ENCODE measurements at places on chromosomes 3 and 15.

DNA sequence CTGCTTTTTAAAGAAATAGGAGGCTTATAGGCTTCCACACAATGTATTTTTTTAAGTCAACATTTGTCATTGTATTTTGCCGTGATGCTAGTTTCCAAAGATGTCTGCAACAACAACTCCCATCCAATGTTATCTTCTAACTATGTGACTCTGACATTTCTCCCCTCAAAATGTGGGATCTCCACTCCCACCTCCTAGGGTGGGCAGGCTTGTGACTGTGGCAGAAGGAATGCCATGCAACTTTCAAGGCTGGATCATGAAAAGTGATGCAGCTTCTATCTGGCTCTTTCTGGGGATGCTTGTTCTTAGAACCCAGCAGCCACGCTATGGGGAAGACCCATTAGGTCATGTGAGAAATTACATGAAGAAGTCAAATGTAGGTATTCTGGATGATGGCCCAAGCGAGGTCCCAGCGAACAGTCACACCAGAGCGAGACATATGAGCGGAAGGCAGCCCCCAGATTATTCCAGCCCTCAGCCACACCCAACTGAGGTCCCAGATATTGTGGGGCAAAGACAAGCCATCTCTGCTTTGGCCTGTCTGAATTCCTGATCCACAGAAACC lies 124.3 kb downstream of the BDH1 start:
- peak; percentile 43 for DNase-seq

DNA sequence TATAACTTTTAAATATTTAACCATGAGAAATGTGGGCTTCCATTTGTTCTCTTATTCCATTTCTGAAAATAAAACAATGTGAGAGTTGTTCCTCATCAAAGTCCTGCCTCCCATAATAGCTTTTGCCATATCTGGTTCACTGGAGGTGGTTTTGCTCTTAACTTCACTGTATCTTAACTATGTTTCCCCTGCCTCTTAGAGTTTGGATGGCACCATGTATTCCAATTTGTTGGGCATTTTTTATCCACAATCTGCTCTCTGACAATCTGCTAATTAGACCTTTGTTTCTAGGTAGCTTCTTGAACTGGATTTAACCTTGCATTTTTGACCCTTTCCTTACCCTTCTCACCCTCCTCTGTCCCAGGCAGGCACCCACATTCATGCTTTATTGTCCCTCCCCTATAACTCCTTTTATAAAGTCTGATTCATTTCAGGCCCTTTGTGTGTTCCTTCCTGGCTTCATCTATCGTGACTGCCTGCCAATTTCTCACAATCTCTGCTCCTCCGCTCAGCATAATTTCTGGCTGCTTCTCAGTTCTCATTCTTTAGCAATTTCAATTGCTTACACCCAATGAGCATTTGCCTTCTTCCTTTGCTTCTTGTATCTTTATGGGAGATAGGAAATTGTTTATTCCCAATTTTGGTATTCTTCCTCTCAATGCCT lies 144.2 kb upstream of the ARHGEF26 start:
- DNase-seq = peak; percentile 59

DNA sequence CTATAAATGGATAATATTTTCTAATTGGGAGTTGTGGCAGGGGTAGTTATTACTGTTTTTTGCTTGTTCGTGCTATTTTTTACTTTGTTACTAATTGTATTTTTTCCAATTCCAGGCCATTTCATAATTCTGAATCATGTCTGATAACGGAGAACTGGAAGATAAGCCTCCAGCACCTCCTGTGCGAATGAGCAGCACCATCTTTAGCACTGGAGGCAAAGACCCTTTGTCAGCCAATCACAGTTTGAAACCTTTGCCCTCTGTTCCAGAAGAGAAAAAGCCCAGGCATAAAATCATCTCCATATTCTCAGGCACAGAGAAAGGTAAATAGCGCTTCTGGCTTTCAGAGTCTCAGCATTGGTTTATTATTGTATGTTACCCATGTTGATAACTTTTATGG lies 42.9 kb downstream of the PAK2 start:
- DNase-seq = no peak

DNA sequence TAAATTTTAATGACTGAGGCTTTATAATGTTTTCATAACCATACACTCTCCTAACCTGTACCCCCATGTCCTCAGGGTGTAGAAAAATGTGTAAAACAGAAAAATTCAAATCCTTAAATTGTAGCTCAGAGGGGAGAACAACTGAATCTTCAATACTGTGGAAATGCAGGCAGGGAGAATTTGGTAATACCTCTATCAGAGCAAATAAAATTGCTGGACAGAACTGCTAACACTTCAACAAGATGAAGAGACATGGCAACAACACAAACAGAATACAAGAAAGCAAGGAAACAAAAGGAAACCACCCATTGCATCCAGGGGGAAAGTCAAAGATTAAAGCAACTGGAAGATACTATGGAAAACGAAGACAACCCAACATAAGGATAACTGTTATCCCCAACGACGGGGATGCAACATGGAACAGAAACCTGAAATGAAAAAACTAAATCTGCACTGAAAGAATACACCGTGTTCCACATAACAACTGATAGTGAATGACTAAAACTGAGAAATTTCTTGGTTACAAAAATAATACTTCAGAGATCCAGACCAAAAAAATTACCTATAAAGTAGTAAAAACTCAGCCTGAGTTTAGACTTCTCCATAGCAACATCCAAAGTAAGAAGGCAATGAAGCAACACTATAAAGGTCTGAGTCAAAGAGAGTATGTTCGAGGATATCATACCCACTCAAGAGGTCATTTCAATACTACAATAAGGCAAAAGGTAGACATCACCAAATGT lies 48.5 kb downstream of the HACD2 start:
- DNase-seq = no peak

DNA sequence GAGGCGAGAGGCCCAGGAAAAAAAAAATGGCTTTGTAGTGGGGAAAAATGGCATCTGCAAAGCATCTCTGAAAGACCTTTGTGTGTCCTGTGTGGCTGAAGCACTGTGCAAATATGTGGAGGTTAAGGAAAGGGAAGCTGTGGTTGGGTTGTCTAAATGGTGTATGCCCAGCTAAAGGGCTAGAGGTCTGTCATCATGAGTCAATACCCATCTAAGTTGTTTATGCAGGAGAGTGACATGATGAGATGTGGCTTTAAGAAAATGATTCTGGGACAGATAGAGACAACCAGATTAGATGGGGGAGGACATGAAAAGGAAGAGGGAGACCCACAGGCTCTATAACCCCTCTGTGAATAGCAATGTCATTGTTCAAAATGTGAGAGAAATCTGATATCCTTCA lies 280.7 kb downstream of the MFSD1 start:
- DNase-seq = peak; percentile 83

- peak; percentile 14 for DNase-seq
These were observed 83.0 kb upstream of the NAALADL2 start for GRCh38 chr3:174776123-174776522.

DNA sequence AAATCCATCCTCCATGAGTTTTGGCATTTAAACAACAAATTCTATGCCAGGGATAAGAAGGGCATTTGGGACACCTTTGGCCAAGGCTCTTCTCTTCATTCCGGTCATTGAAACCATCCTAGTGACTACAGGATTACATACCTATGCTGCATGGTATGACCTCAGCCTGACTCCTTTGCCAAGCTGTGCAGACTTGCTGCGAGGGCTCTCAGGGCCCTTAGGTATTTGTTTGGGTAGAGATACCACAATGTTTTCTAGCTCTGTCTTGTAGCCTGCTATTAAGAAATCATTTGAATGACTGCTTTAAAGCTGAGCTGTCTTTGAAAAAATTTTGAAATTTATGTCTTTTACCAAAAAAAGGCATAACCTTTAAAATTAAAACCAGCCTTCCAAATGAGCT lies 749.8 kb upstream of the SGO1 start:
- peak; percentile 2 for DNase-seq

DNA sequence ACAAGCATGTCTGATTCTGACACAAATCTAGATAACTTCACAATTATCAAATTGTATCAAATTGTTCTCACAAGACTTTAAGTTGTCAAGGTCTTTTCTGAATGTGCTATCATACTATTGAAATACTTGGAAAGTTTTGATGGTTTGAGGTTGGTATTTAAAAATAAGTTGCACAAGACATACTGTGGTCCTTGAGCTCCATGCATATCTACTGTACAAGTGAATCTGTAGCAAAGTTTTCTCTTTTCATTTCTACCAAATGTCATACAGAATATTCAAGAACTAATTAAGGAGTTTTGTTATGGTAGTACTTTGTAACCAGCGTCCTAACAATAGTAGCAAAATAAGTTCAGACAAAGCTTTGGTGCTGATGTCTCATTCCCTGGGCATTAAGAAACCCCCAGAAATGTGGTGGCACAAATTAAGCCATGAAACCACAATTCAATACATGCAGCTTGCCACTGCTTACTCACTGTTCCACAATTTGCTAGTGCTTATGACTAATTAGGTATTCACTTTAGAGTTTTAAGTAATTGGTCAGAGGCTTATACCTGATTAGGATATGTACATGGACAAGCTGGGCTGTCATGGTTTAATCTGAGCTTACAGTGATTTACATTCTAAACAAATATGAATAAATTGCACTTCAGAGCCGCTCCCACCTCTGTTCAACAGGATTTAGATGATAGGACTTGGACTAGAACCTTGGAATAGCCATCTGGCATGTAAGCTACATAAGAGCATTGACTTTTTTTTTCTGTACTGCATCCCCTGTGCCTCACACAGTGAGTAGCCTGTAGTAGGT lies 8.8 kb downstream of the TBC1D23 start:
- DNase-seq = peak; percentile 100

DNA sequence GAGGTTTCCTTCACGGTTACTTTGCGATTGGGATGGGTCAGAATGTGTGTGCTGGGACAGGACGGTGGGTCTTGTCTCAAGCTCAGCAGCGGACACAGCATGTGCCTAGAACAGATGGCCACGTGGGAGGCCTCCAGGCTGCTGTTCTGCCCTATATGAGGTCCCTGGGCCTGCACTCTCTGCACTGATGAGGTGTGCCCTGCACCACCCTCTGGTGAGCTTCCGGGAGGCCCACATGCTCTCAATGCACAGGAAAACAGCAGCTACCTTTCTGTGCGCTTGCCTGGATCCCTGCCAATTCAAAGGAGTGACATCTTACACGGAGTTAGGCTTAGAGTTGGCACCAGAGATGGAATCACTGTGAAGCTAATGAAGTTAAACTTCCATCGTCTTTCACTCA lies 59.8 kb downstream of the BOC start:
- DNase-seq = no peak

DNA sequence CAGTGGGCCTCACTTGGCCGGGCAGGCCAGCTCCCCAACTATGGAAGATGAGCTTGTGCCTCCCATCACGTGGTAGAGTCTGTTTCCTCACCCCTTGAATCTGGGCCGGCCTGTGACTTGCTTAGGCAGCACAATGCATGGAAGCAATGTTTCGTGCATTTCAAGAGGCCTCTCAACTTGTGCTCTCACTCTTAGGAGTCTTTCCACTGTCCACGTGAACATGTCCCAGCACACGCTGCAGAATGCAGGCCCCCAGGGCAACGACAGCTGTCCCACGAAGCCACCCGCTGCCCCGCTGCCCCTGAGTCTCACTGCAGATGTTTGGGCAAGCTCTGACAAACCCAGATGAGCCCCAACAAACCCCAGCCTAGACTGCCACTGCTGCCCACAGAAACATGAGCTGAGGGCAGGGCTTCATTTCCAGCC lies 27.2 kb upstream of the SLC41A3 start:
- DNase-seq = no peak

- DNase-seq = no peak
These were observed 33.6 kb downstream of the ADAMTS17 start for GRCh38 chr15:100308213-100308600.

DNA sequence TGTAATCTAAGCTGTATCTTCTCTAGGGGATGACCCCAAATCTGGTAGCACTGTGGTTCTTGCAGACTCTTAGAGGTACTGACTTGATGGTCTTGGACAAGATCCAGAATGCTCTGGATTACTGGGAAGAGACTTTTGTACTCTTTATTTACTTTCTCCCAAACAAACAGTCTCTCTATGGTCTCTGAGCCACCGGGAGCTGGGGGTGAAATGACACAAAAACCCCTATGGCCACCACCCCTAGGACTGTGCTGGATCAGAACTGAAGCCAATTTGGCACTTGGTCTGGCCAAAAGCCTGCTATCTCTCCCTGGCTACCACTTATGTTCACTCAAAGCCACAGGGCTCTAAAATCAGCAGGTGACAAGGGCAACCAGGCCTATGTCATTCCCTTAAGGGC lies 50.2 kb upstream of the SI start:
- no peak for DNase-seq

GRCh38 chr3:111668888-111669488 lies 73.8 kb upstream of the ZBED2 start:
- DNase-seq = peak; percentile 61

- no peak for DNase-seq
These were observed 175.0 kb upstream of the TLE3 start for GRCh38 chr15:70272565-70273355.

DNA sequence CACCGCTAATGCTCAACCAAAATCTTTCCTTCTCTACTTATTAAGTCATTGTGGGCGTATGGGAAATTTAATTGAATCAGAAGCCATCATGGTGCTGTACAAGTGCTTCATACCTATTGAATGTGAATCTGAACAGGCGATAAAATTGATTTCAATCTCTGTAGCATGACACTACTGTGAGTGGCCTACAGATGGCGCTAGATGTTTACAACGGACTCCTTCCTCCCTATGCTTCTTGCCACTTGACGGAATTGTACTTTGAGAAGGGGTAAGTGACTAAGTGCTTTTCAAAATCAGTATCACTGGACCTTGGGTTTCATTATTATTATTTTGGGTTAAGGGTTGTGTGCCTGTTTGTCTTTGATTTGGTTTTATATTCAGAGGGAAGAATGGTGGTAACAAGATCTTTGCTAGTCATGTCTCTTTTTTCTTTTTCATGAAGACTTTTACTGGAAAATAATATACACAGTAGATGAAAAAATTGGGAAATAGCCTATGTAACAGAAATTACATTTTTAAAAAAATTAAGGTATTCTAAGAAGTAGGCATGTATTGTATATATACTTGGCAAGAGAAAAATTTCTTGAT lies 35.4 kb downstream of the ACP3 start:
- DNase-seq = peak; percentile 49

DNA sequence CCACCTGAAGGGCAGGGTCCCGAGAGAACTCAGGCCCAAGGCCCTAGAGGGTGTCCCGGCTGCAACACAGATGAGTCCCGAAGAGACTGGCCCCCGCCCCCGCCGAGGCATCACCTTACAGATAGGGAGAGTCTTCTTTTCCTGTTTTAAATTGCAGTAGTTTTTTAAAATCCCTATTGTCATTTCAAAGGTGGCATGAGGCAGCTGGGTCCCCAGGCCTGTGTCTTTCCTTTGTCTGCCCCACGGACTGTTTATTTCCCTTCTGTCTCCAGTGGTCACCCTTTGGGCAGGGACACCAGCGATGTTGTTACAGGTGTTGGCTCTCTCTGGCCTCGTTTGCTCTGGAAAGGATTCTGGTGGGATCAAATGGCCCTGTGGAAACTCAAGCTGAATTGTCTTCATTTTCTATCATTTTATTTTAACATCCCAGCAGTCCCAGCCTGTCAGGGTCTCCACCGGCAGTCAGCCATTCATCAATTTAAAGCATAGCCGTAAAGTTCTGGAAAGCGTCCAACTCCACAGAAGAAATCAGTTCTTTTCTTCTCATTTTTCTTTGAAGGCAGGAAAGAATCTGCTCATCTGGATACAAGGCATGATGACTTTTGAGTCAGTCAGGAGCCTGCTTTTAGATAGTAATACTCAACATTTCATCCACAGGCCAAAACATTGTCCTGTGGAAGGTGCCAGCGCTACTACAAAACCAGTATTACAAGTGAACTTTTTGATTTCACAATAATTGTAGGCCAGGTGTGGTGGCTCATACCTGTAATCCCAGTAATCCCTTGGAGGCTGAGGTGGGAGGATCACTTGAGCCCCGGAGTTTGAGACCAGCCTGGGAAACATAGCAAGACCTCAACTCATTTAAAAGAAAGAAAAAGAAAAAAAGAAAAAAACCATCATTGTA lies 96.2 kb downstream of the HES1 start:
- no peak for DNase-seq

Data from astrocyte (in vitro differentiated cells and primary cell).